ENCODE measurements at places on chromosomes 4 and X.

- DNase-seq = no peak
Observed at GRCh38 chr4:51851937-51852290, 9.0 kb downstream of the DCUN1D4 start.

DNA sequence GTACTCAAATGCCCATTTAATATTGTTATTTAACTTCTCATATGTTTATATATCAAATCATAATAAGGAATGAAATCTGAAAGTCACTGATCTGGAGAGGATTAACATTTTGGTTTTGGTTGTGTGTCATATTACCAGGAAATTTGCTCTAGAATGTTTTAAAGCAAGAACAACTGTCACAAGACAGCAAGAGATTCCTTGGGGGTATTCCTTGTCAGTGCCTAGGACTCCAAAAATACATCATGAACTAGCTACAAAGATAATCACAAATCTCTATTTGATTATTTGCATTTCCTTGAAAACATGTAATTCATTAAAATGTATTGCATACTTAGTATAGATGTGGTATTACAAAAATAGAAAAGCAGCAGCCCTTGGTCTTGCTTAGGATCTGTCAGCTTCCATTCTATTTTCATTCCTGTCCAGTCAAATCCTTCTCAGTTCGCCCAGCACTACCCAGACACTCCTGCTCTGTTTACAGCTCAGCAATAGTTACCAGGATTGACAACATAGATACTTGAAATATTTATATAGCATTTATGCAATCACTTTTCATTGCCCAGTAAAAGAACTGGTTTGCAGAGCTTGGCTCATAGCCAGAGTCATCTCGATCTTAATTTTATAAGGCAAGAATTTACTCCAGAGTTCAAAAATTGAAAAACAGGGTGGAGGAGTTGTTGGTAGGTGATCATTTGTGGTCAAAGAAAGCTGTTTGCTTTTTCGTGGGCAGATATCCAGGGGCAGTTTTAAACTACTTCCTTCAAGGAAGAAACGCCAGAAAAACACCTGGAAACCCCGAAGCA is 9.2 kb upstream of the BMP3 start:
- DNase-seq = no peak

DNA sequence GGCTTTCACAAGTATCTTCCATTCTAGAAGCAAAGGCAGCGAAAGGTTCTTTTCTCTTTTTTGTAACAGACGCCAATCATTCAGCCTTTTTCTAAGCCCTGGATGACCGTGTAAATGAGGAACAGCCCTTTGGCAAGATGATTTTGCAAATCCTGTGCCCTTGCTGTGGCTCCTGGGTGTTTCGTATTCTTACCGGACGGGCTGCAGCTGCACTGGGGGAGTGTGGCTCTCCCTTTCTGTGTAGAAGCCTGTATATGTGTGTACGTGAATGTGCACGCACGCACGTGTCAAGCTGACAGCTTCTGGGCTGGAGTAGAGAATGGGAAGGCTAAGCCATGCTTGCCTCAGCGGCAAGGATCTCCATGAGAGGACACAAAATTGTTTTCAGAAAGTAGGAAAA is 8.2 kb downstream of the GRPEL1 start:
- no peak for DNase-seq

GRCh38 chrX:145729635-145730034 is 88.0 kb upstream of the SLITRK2 start:
- no peak for DNase-seq

- DNase-seq = no peak
Observed at GRCh38 chr4:67401902-67402301, 143.4 kb downstream of the CENPC start.

GRCh38 chrX:67105758-67106116 is 438.1 kb upstream of the AR start:
- DNase-seq = no peak

DNA sequence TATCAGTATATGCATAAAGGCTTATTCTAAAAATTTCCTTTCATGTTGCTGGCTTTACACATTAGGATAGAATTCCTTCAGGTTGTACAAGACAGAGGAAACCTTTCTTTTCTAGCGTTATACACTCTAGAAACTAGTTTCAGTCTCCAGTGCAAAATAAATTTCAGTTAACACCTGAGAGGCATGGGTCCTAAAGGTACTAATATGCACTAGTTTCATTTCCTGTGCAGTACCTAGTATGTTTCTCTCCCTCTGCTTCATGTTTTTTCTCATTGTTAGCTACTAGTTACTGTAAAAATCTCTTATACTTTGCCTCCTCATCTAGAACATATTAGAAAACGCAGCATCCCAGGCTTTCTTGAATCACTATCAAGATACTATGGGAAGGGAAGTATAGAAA is 54.0 kb downstream of the SNX25 start:
- no peak for DNase-seq

- no peak for DNase-seq
Observed at GRCh38 chrX:97446298-97446882, 562.7 kb downstream of the RPA4 start.

DNA sequence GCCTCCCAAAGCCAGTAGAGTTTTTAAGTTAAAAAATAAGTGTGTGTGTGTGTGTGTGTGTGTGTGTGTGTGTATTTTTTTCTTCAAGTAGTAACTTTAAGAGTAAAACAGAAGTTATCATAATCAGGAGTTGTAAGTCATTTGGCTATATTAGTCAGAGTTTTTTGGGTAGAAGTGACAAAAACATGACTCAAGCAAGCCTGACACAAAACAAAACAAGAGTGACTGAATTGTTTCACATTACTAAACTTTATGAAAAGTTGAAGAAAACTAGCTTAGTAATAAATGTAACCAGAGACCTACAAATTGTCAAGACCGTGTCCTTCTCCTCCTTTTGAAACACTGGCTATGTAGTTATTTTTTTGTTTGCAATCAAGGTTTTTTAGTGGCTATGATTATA is 738.0 kb upstream of the PITX2 start:
- no peak for DNase-seq

DNA sequence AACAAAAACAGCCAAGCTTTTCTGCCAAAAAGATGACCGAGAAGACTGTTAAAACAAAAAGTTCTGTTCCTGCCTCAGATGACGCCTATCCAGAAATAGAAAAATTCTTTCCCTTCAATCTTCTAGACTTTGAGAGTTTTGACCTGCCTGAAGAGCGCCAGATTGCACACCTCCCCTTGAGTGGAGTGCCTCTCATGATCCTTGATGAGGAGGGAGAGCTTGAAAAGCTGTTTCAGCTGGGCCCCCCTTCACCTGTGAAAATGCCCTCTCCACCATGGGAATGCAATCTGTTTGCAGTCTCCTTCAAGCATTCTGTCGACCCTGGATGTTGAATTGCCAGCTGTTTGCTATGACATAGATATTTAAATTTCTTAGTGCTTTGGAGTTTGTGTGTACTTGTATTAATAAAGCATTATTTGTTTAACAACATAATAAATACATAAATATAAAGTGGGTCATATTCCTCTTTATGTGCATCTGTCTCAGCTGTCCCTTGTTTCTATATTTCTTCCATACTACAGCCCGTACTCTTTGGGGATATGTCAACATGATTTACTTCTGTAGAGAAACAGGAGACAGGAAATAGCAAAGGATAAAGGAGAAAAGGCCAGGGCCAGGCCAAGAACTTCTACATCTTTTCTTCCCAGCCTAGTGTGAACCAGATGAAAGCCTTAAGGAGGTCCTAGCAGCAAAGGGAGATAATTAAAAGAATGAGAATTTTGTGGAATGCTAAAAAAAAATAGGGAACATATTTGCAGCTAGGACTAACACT is 667 bp downstream of the PTTG2 start:
- DNase-seq = no peak

DNA sequence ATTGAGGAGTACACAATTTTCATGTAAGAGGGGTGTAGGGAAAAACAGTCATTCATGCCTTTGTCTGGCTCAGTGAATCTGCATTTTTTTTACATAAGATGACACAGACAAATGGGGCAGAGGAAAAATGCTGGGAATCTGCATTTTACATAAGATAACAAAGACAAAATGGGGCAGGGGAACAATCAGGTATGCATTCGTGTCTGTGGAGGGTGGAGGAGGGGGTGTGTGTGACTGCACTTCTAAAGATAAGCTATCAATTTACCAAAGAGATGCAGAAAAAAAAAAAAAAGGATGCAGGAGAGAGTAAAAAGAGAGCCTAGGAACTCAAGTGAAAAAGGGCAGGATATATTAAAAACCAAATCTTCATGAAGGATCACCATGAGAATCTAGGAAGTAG is 637.4 kb downstream of the ZNF674 start:
- no peak for DNase-seq

DNA sequence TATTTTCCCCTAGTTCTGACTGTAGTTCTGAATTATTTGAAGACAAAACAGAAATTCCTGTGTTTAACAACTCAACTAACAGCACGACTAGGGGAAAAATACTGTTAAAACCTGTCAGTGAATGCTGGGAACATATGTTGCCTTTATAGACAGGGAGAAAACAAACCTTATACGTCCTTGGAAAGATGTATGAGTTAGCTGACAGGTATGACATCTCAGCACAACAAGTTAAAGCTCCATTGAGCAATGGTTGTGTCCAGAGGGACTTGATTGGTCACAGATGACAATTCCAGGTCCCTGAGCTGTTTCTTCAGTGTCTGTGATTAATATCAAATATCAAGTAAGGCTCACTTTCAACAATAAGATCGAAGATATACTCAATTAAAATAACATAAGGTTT is 58.2 kb upstream of the DDIT4L start:
- no peak for DNase-seq

Data from stimulated activated CD8-positive, alpha-beta memory T cell treated with anti-CD3 and anti-CD28 coated beads, Interleukin-12 subunit alpha, Interleukin-12 subunit beta, amount 100 ng/mL, for 1 hour (primary cell).